ENCODE measurements at places on chromosomes 4 and X. TPM values are rescaled to one million over a fixed set of nuclear protein-coding genes. Genes with fewer than 3 reads are reported as not detected.

Gene STK26
- 18.9 TPM for total RNA-seq

Gene GRPR
- total RNA-seq, result not detected

Gene CENPE
- total RNA-seq, result 2.2 TPM

DNA sequence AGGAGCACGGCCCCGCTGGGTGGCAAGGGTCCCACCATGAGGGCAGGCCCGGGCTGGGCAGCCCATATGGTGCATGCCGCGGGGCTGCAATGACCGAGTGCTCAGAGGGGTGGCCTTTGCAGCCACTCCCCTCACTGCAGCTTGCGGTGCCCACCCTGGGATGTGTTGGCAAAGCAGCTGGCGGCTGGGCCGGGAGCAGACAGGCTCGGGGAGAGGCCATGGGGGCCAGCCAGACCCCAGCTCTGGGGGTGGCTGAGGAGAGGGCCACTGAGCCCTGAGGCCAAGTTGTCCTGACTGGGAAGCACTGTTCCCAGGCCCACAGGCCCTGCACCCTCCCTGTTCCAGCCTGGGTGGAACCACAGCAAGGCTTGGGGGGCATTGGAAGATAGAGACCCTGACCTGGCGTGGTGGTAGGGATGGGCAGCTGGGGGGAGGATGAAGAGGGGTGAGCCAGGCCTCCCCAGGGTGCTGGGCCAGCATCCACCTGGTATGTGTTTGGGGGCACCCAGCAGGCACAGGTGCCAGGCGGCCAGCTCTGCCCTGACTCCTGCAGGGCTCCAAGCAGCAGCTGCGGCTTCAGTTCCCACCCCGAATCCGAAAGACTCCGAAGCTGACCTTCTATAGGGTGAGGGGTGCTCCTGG is 18.4 kb upstream of the RNF4 start:
- no peak for DNase-seq

GRCh38 chr4:93764639-93765246 is 63.8 kb upstream of the ATOH1 start:
- no peak for DNase-seq

- no peak for DNase-seq
Observed at GRCh38 chrX:47500554-47500953, 17.5 kb upstream of the ZNF41 start.

Measured in vagina (tissue), 2 donors.